ENCODE measurements at places on chromosomes 5 and 9.

DNA sequence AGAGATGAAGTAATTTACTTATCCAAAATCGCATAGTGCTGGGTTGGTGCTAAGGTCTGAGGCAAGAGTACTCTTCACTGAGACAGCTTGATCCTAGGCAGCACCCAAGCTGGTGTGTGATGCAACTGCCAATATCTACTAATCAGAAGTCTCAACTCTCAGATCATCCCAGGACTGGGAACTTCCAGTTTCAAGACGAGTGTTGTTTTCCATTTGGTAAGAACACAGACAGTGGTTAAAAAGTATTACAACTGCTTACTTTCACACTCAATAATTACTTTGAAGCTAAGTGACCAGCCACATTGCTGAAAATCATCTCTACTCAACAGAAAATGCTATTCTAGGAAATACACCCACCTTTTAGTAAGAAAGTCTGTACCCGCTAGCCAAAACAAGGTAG, 45.3 kb downstream of the FBXW11 start:
- no peak for DNase-seq

- DNase-seq = no peak
Measured at GRCh38 chr5:42596817-42597216, 159.8 kb upstream of the CCDC152 start.

GRCh38 chr5:156963125-156963524, at the start of gene TIMD4:
TIMD4 (minus strand) TSS chr5:156963226; CDS start chr5:156963198, 28 bp downstream.
- DNase-seq = no peak

DNA sequence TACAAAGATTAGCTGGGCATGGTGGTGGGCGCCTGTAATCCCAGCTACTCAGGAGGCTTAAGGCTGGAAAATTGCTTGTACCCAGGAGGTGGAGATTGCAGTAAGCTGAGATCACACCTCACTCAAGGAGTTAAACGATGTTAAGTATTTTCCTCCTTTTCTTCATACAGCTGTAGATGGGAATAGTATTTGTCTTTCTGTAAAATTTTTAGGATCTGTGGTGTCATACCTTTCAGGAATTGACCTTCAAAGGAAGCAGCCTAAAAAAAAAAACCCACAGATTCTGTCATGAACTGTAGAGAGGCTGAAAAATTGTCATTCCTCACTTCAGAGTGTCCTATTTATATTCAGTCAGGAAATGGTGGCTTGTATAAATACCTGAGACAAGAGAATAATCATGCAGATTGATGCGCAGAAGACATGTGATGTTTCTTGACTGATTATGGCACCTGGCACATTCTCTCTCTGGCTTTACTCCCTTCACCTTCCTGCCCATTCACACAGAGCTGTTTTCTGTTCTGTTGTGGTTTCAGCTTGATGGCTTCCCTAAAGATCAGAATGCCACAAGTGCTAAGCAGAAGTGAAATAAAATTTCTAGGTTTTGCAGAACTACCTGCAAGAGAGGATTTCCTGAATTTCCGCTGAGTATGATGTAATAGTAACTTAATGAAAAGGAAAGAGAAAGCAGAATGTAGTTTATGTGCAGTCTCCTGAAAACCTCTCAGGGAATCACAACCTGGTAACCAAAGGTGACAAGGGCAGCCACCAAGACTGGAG, 3.8 kb downstream of the IFNA1 start:
- DNase-seq = no peak

GRCh38 chr9:130768265-130768664, 66.8 kb upstream of the ABL1 start:
- no peak for DNase-seq

DNA sequence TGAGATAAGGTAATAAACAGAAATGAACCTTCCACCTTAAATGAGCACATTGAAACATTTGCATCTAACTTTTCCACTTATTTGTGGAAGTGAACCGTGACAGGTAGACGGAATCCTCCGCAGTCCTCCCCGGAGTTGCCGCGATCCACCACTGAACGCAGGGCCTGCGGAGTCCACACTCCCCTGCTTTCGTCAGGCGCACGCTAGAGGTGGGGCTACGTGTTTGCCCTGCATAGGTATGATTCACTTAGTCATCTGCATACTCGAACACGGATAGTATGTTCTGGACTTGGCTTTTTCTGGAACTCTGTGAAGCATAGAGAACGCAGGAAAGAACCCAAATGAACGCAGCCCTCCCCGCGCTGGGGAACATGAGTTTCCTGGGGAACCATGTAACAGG, 272.8 kb upstream of the IRX4 start:
- DNase-seq = no peak

DNA sequence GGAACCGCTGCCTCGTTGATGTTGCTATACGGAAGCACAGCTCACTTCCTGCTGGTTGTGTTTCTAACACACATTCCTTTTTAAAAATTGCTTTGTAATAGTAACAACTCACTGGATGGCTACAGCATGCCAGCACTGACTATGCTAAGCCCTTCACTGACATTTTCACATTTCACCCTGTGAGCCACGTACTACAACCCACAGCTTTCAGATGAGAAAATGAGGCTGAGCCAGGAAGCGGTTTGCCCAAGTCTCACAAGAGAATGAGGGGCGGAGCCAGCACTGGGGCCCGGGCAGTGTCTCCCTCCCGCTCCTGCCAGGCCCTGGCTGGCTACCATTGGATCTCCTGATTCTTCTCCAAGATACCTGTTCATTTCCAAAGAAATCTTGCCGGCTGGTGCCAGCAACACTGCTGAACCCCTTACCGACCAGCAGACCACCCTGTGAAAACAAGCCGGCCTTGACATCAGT, 38.3 kb downstream of the FAM78A start:
- DNase-seq = peak; percentile 42

DNA sequence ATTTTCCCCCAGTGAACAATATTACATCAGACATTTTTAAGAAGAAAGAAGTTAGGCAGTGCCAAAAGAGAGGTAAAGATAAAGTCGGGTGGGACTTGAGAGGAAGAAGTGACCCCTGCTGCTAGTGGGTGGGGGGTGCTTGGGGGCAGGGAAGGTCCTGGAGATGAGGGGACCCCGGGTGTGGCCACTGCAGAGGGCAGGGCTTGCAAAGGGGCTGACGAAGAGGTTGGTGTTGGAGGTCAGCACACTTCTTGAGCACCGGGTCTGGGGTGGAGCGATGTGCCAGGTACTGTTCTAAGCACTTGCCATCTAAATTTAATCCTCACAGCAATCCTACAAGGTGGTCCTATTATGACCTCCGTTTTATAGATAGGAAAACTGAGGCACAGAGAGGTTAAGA, 62.0 kb downstream of the AMBP start:
- no peak for DNase-seq

GRCh38 chr5:534743-535671, 10.8 kb upstream of the SLC9A3 start:
- DNase-seq = no peak

DNA sequence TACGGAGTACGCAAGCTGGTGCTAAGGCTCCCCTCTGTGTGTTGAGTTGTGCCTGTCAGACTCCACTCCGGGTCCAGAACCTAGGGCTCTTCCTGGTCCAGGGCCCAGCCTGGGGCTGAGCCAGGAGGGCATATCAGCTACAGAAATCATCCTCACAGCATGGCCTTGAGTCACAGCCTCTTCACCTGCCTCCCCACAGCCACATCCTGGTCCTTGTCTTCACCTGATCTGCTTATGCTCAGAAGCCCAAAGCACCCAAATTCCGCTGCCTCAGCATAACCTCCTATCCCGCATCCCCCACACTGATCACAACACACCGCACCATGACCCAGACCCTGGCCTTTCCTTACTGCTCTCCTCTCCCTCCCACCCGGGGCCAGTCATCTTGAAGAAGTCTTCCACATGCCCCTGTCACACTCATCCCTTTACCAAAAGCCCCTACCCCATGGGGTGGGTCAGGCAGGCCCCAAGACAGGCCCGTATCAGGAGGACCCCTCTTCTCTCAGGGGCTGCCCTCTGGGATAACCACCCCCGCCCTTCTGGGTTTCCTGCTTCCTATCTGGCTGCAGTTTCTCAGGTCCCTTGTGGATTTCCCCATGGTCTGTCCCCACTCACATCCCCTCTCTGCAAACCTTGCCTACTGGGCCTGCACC, 1.3 kb upstream of the IL3 start:
- DNase-seq = no peak

GRCh38 chr9:137757613-137758029, 120.0 kb upstream of the CACNA1B start:
- no peak for DNase-seq

Measured in activated gamma-delta T cell (primary cell).